ENCODE measurements at places on chromosomes 5 and 9. TPM values are rescaled to one million over a fixed set of nuclear protein-coding genes. Genes with fewer than 3 reads are reported as not detected.
A peak's percentile ranks its signal among the peaks of the same experiment; 100 is the strongest.

DNA sequence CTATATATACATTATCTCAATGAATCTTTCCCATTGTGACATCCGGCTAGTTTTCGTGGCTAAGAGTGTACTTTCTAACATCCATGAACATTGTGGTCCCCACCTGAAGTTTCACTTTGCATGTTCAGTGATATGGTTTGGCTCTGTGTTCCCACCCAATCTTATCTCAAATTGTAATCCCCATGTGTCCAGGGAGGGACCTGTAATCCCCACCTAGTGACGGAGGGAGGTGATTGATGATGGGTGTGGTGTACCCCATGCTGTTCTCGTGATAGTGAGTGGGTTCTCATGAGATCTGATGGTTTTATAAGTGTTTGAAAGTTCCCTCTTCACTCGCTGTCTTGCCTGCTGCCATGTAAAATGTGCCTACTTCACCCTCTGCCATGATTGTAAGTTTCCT lies 28.1 kb downstream of the MRPL22 start:
- DNase-seq, result no peak

Gene SPATA31E1
- not detected for total RNA-seq

- DNase-seq, result no peak
These were observed 211.7 kb upstream of the ELL2 start for GRCh38 chr5:96173366-96173765.

GRCh38 chr5:84688566-84688965 lies 303.9 kb upstream of the EDIL3 start:
- DNase-seq, result peak; percentile 25

DNA sequence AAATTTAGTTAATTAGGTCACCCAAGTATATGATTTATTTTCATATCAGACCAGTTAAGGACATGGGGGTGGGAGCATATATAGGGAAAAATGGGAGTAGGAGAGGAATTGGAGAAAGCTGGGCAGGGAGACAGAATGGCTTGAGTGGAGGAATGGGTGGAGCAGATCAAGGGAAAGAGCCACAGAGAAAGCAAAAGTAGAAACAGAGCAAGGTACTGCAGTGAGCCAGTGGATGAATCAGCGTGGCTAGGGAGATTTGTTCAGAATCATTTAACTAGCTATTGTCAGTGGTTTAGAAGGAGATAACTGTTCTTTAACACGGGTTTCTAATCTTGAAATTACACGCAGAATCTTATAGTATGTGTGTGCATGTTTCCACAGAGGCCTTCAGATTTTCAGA lies 37.4 kb downstream of the SNX24 start:
- peak; percentile 38 for DNase-seq

DNA sequence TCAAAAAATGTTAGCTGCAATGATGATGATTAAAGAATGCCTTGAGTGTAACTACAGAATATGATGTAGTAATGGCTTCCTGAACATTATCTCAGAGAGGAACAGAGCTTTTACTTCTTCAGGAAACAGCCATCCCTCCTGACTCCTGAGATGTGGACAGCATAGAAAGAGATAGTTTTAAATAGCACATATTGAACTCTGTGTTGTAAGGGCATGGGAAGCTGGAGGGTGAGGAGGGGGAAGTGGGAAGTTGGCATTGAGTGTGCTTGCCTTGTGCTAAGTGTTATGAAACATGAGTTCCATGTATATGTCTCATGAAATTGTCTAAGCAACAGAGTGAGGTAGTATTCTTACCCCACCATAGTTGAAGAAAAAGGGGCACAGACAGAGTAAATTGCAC lies 161.5 kb upstream of the SLC28A3 start:
- DNase-seq, result no peak

Gene ADAMTS19
- 8.7 TPM for total RNA-seq

Gene LVRN
- total RNA-seq, result 0.64 TPM

Gene SPINK6
- total RNA-seq, result not detected

Gene CARD9
- total RNA-seq, result 20.0 TPM

Gene HACD4
- total RNA-seq, result 10.0 TPM

DNA sequence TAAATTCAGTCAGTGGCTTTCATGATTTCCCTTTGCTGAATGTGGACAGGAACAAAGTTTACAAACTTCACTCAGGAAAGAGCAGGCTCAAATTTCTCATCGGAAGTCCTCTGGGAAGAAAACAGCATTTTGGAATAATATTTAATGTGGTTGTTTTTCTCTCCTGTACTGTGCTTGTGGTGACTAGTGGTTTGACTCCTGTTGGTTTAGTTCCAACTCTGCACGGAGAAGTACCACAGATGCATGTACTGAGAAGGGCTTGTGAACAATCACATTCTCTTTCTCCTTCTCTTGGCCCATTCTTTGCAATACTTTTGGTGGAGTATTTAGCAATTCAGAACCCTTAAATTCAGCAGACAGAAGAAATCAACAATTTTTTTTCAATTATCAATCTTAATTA lies 13.3 kb downstream of the MPDZ start:
- peak; percentile 70 for DNase-seq

DNA sequence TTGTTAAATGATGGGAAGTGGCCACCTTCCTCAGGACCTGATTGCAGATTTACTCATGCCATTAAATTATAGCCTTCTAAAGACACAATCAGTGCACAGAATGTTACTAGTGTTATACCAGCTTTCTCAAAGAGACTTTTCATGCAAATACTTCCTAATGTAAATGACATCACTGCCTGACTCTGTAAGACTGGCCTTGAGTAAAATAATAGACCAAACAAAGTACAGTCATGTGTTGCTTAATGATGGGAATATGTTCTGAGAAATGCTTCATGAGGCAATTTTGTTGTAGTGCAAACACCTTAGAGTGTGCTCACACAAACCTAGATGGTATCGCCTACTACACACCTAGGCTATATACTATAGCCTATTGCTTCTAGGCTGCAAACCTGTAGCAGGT lies 17.0 kb upstream of the C1QTNF3 start:
- no peak for DNase-seq

Gene SNCAIP
- total RNA-seq, result 19.0 TPM

- DNase-seq, result no peak
These were observed 48.2 kb downstream of the DAB2IP start for GRCh38 chr9:121699571-121700164.

- no peak for DNase-seq
These were observed 18.2 kb downstream of the ADRB2 start for GRCh38 chr5:148844433-148845280.

All from fibroblast of villous mesenchyme (primary cell).